ENCODE measurements at places on chromosomes 7 and 10.

- no peak for DNase-seq
These were observed 114.3 kb downstream of the CDK14 start for GRCh38 chr7:90710466-90710850.

- no peak for DNase-seq
These were observed at the start of gene ANK3 for GRCh38 chr10:60389413-60390025. Gene ANK3 (minus strand): TSS chr10:60389875. CDS start chr10:60389538, 337 bp downstream.

DNA sequence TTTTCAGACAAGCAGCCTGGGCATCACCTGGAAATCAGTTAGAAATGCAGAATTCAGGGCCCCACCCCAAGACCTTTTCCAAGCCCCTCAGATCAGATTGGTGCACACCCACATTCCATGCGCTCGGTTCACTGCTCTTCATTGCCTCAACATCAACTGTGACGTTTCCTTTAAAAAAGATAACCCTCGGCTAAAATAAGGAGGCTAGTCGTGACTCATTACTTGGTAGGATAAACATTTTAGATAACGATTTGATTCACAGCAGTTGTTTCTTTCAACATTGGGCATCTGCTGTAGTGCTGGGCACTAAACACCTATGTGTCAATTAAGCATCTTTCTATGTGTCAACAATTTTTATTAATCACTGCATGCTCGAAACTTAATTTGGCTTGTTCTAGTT lies 191.1 kb upstream of the LRGUK start:
- DNase-seq: no peak

GRCh38 chr7:134211817-134212216 lies 84.7 kb downstream of the LRGUK start:
- DNase-seq: no peak

All from GM12892 (cell line).